Urinary bladder (tissue), 4 donors: ENCODE measurements at places on chromosomes 12 and 14. TPM values are rescaled to one million over a fixed set of nuclear protein-coding genes. Genes with fewer than 3 reads are reported as not detected.

WNT1 gene
- total RNA-seq, result not detected

PMEL gene
- 1.5 TPM for total RNA-seq

TPH2 gene
- total RNA-seq, result not detected

CCDC184 gene
- 0.85 TPM for total RNA-seq

RIMBP2 gene
- total RNA-seq, result 2.7 TPM

SLC17A8 gene
- 0.95 TPM for total RNA-seq

AQP6 gene
- 0.26 TPM for total RNA-seq
